ENCODE measurements at places on chromosomes 1 and 21. TPM values are rescaled to one million over a fixed set of nuclear protein-coding genes. Genes with fewer than 3 reads are reported as not detected.

GRCh38 chr1:183180218-183180617, 5.8 kb upstream of the LAMC2 start:
- peaks cover 2% of the 10 kb centered on the region for H3K27me3 ChIP-seq
- H3K36me3 ChIP-seq, result no peaks in the 10 kb centered on the region
- no peak overlapping the region for H3K27ac ChIP-seq
- DNase-seq, result peak; percentile 6
- H3K4me3 ChIP-seq, result no peak overlapping the region
- no peaks in the 10 kb centered on the region for H3K4me1 ChIP-seq

- H3K4me1 ChIP-seq, result no peaks in the 10 kb centered on the region
- no peak overlapping the region for H3K4me3 ChIP-seq
- H3K36me3 ChIP-seq, result no peaks in the 10 kb centered on the region
- no peak for DNase-seq
These were observed 123.9 kb downstream of the PTBP2 start for GRCh38 chr1:96845464-96845863.

DNA sequence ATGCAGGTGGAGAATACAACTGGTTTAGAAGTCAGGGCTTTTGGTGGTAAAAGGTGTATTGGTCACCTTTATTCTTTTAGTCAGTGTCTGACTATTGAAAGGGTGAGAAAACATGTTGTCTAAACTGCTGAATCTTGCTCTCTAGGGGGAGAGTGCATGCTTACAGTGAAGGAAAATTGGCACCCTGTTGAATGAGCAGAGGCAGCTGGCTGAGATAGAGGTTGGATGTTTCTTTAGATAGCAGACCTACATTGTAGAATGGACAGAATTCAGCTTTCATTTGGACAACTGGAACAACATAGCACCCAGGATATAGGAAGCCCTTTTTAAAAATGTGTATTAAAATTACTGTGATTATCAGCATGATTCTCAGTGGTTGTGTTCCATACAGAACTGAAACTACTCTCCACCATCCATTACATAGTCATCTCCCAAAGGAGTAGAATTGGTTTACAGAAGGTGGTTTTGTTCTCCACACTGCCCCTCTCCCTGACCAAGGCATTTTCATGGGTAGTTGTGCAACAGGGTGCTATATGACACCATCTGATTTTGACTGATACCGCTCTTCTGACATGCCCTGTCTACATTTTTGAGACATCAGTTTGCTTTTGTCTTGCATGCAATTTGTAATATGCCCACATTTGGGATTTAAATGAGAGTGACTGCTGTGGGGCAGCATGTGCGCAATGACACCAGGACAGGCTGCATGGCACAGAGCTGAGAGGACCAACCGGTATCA, 16.2 kb downstream of the RHOU start:
- no peak for DNase-seq
- H3K27me3 ChIP-seq, result peaks cover 9% of the 10 kb centered on the region
- no peak overlapping the region for H3K4me3 ChIP-seq
- peaks cover 3% of the 10 kb centered on the region for H3K36me3 ChIP-seq
- no peak overlapping the region for H3K27ac ChIP-seq

DNA sequence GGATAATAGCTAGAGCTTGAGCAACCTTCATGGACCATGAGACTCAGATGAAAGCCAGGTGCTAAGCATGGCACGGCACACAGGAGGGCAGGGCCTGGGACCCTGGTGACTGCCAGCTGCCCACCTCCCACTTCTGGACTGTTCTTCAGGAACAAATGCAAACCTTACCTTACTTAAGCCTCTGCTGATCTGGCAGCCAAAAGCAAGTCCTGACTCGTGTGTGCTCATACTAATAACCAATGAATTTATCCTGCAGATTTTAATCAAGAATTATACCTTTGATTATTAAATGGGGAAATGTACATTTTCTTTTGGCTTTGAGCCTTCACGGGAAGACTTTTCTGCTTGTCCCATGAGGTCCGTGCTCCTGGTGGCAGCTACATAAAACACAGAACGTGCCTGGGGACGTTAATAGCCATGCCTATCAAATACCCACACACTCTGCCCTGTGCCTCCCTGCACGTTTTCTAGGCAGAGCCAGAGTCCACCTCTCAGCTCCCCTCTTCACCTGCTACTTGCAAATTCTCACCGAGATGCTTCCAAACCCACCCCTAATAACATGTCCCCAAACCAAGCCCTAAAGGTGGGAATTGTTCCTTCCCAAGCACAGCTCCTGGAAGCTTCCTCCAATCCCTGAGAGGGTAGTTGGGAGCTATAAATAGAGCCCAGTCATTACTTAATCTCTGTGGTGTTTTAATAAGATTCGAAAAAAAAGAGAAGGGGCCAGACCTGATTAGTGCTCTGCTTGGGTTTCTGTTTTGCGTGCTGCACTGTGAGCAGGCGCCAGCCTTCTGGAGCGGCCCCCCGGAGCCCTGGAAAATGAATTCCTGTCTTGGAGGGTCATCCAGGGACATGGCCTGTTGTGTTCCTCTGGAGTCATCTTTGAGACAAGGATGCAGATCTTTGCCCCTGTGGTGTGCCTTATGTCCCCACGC, 33.5 kb downstream of the SLC1A7 start:
- H3K4me3 ChIP-seq, result no peak overlapping the region
- H3K27ac ChIP-seq, result no peak overlapping the region
- no peaks in the 10 kb centered on the region for H3K36me3 ChIP-seq
- no peaks in the 10 kb centered on the region for H3K27me3 ChIP-seq
- peaks cover 11% of the 10 kb centered on the region for H3K4me1 ChIP-seq

DNA sequence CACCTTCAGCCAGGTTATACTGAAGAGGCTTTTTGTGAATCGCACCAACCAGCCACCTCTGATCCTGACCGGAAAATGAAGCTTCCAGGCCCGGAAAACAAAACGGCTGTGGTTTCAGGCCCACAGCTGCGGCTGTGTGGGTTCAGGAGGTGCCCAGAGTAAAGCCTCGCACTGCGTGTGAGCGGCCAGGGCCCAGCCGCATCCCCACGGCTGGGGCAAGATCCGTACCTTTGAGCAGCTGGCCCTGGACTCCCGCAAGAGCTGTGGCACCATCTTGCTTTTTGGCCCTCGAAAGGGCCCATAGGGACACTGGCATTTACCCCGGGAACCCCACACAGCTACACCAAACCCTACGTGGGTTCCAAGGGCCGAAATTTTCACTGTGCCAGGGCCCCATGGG, 63.0 kb downstream of the GLUL start:
- no peak overlapping the region for H3K4me3 ChIP-seq
- no peaks in the 10 kb centered on the region for H3K27me3 ChIP-seq
- no peak overlapping the region for H3K27ac ChIP-seq
- no peaks in the 10 kb centered on the region for H3K36me3 ChIP-seq
- no peaks in the 10 kb centered on the region for H3K4me1 ChIP-seq

- H3K4me1 ChIP-seq, result peaks cover 18% of the 10 kb centered on the region
- no peak overlapping the region for H3K27ac ChIP-seq
- no peak for DNase-seq
- H3K4me3 ChIP-seq, result no peak overlapping the region
- H3K36me3 ChIP-seq, result no peaks in the 10 kb centered on the region
These were observed 71.0 kb downstream of the ACTL8 start for GRCh38 chr1:17826165-17826488.

- H3K27me3 ChIP-seq, result no peaks in the 10 kb centered on the region
- H3K4me3 ChIP-seq, result peak overlapping the region; percentile 87
- H3K27ac ChIP-seq, result peak overlapping the region; percentile 69
- H3K36me3 ChIP-seq, result peaks cover 35% of the 10 kb centered on the region
- DNase-seq, result no peak
These were observed 758 bp downstream of the NAXE start for GRCh38 chr1:156592158-156592909.

DNA sequence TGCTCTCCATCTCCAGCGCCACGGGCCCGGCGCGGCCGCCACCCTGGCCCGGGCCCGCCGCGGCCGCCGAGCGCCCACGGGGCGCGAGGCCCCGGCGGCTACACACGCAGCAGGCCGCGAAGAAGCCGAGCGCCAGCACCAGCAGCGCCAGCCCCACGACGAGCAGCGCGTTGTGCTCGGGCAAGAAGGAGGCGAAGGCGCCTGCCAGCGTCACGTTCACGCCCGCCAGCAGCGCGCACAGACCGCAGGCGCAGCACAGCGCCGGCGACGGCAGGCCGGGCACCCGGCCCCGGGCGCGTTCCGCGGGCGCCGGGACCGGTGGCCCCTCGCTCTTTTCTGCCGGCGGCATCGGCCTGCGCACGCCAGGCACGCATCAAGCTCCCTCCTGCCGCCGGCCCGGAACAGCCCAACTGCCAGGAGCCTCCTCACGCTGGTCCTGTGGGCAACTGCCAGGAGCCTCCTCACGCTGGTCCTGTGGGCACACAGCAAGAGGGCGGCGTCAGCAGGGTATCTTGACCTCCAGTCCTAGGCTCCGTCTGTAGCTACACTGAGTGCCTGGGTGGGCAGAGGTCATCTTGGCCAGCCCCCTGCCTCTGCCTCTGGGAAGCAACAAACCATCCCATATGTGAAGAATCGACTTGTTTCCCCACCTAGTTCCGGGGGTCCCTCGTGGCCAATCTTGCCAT, 18.1 kb downstream of the KNCN start:
- DNase-seq, result peak; percentile 80
- H3K4me3 ChIP-seq, result no peak overlapping the region
- peaks cover 23% of the 10 kb centered on the region for H3K27me3 ChIP-seq
- H3K27ac ChIP-seq, result no peak overlapping the region

DNA sequence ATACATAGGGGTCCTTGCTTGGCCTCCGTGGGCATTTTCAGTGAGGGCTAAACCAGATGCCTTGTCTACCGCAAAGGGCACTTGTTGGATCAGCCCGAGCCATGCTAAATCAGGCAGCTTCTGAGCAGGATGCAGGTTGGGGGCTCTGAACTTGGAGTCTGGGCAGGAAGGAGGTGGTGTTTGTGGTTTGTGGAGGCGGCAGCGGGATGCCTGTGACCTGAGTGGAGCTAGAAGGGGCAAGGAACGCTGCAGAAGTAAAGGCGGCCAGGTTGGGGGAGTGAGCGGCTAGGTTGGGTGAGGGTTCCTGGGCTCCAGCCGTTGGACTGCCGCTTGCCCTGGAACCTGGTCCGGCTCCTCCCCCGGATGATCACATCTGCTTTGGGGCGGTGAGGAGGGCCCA, 183.9 kb downstream of the CAMTA1 start:
- peaks cover 4% of the 10 kb centered on the region for H3K36me3 ChIP-seq
- H3K27ac ChIP-seq, result no peak overlapping the region
- no peak for DNase-seq
- peaks cover 46% of the 10 kb centered on the region for H3K4me1 ChIP-seq

DNA sequence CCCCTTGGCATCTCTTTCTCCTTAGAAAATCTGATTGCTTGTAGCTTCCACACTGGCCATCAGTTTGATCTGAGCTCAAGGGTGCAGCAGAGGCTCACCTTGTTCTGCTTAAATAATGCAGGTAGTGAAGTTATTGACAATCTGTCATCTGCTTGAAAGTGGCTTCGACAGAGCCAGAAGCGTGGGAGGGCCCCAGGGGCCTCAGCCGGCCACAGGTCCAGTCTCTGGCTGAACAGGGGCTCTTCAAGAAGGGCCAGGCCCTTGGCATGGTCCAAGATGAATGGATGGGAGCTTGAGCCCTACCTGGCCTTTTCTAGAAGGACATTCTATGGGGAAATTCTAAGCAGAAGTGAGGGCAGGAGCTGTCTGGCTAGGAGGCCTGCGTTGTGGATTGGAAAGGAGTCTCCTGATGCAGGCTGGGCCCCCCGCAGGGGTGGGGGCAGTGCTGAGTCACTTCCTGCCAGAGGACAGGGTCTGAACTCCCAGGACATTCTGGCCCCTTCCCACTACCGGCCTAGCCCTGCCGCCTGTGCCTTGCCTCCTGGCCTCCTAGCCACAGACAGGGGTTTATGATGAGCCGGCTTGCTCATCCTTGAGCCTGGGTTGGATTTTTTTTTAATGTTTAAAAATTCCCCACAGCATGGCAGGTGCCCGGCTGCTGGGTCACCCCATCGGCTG, 162.3 kb upstream of the VAMP3 start:
- peaks cover 3% of the 10 kb centered on the region for H3K36me3 ChIP-seq
- H3K4me1 ChIP-seq, result peaks cover 26% of the 10 kb centered on the region
- H3K4me3 ChIP-seq, result no peak overlapping the region
- H3K27me3 ChIP-seq, result no peaks in the 10 kb centered on the region
- H3K27ac ChIP-seq, result no peak overlapping the region

DNA sequence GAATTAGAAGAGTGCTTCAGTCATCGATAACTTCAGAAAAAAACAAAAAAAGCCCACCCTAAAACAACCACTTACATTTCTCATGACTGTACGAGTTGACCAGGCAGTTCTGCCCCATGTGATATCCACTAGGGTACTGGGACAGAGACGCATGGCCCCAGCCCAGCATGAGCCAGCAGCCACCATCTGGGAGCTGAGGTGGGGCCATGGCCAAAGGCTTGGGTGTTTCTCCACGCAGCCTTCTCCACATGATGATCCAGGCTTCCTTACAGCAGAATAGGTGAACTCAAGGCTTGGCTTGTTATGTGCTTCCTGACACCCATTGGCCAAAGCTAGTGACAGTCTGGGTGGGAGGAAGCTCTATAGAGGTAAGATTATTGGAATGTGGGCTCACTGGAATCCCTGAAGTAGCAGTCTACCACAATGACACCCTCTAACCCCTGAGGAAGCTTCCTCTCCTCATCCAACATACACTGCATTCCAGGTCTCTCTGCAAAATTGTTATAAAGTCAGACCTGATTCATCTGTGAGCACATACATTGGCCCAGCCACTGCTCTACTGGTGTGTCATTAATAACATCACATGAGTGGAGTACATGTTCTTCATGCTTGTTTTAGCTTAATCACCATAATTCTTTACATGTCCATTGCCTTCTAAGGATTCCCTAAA, 66.3 kb upstream of the NTPCR start:
- no peak overlapping the region for H3K27ac ChIP-seq
- H3K4me1 ChIP-seq, result no peaks in the 10 kb centered on the region
- H3K27me3 ChIP-seq, result no peaks in the 10 kb centered on the region

DNA sequence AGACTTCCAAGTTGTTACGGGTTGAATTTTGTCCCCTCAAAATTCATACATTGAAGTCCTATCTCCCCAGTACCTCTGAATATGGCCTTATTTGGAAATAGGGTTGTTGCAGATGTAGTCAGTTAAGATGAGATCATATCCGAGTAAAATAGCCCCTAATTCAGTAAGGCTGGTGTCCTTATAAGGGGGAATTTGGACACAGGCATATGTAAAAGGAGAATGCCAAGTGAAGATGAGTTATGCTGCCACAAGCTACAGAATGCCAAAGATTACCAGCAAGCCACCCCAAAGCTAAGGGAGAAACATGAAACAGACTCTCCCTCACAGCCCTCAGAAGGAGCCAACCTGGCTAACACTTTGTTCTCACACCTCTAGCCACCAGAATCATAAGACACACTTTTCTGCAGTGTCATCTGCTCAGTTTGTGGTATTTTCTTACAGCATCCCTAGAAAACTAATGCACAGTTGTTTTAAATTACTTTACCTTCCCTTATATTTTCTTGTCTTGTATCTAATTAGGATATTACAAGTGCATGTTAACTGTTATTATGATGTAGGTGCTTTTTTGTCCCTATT, 43.3 kb upstream of the PRDX6 start:
- no peaks in the 10 kb centered on the region for H3K36me3 ChIP-seq
- peaks cover 13% of the 10 kb centered on the region for H3K4me1 ChIP-seq
- H3K4me3 ChIP-seq, result no peak overlapping the region

Gene S100A7
- total RNA-seq, result not detected

Gene BLACAT1
- total RNA-seq, result 0.44 TPM

Gene ATP6V1G3
- not detected for total RNA-seq

Gene MFAP2
- 168 TPM for total RNA-seq
